ENCODE measurements at places on chromosomes 2 and 18.

DNA sequence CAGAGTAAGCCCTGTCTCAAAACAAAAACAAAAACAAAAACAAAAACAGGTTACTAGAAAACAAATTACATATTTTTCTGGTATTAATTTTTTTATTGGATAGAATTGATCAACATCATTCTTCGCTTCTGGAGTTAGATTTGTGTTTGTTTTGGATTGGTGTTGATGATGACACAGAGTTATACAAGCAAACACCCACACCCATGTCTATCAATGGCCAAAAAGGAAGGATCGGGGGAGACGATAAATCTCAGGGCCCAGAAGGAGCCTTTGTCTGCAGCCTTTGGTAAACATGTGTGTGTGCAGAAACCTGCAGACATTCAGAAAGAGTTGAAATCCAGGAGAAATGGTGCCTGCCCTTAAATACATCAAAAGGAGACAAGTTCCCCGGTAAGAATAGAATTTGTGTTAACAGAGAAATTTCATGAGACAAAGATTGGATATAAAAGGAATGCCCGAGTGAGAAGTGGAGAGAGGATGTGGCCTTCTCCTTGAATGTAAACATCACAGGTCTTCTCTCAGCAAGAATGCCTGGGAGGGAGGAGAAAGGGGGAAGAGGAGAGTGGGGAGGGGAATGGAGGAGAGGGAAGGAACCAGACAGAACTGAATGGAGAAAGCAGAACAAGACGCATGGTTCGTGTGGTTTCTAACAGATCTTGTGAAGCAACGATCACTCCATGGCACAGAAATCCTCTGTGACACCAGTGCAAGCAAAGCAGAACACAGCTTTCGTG, 40.4 kb upstream of the TMEM178A start:
- DNase-seq: no peak

GRCh38 chr18:49926106-49926745, 112.9 kb upstream of the ACAA2 start:
- no peak for DNase-seq

- no peak for DNase-seq
Observed at GRCh38 chr2:130387804-130388203, 31.9 kb downstream of the PTPN18 start.

DNA sequence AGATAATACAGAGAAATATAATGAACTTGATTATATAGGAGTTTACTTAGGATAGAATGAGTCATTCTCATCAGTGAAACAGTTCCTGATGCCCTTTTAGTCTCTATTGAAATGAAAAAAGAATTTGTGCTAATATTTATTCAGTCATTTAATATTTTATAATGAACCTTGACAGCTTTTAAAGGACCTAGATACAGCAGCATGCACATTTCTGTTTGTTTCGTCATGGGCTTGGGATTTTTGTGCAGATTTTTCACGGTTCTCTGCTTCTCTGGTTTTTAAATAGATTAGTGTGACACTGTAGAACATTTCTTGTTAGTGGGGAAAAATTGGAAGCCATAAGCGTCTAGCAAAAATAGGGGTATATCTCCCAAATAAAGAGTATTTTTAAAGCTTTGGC, 60.7 kb downstream of the NABP1 start:
- DNase-seq: no peak

DNA sequence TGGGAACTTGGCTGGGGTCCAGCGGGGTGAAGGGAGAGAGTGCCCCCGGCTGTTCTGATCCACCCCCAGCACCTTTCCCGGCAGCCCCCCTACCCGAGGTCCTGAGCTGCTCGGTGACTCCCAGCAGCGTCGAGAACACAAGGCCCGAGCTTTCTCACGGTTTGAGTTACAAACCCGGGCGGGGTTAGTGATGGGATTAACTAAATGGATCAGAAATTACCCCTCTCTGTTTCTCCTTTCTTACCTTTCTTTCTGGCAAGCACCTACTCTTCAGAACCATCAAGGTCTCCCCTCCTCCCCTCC, 139.4 kb upstream of the GPC1 start:
- DNase-seq: no peak

- DNase-seq: no peak
Observed at GRCh38 chr2:213219816-213220215, 64.4 kb upstream of the SPAG16 start.

DNA sequence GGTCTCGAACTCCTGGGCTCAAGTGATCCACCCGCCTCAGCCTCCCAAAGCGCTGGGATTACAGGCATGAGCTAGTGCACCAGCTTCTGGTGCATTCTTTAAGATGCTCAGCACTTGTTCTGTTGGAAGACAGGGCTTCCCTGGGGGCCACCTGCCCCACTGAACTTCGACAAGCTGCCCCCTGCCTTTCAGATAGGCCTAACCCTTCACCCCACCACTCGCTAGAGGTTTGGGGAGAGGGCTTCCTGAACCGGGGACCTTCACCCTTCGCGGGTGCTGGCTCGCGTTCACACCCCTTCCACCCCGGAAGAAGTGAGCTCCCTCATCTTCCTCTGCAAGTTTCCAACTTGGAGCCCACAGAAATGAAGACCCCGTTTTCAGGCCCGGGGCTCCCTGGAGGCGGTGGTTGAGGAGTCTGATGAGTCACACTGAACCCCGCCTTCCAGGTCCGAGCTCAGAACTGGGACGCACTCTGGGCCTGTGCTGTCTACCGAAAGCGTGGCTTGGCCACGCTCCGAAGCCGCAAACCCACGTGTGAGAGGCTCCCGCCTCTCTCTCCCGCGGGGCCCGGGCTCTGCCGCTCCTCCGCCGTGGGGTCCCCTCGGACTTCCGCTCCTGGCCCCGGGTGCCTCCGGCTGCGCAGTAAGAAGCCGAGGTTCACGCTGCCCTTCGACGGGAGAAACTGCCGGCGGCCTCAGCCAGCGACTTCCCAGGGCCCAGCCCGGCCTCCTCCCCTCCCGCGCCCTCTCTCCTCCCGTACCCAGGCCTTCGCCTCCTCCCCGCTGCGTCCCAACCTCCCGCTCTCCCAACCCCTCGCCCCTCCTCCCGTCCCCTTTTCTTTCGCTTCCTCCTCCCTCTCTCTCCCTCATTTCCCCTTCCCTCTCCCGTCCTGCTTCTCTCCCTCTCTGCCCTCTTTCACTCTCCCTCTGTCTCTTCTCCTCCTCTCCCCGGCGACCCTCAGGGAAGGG, 47.5 kb upstream of the SP3 start:
- peak; percentile 14 for DNase-seq

- no peak for DNase-seq
Observed at GRCh38 chr2:96604104-96604503, 34.0 kb downstream of the KANSL3 start.

- no peak for DNase-seq
Observed at GRCh38 chr2:217974389-217975005, 28.3 kb downstream of the TNS1 start.

DNA sequence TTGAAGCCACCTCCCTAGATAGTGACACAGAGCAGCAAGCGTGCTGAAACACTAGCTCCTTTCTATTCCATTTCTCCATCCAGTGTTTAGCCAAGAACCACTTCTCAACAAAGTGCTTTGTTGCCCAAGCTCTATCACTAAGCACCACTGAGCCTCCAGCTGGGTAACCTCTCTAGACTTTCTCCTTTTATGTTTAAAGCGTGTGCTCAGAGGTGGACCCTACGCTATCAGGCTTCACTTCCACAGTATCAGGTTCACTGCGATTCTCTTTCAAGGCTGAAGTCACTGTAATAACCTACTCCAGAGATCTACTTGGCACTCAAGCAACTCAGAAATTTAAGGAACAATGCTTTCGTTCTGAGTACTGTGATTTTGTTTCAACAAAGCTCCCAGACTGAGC, 197.9 kb downstream of the LNPK start:
- no peak for DNase-seq

GRCh38 chr2:203682688-203683130, 23.7 kb upstream of the CD28 start:
- no peak for DNase-seq

Data from stimulated activated CD8-positive, alpha-beta memory T cell treated with anti-CD3 and anti-CD28 coated beads, Interleukin-4, amount 100 ng/mL, for 4 hours (primary cell).